ENCODE measurements at places on chromosomes 3 and 15.

GRCh38 chr3:195044411-195044810, 226.5 kb downstream of the XXYLT1 start:
- DNase-seq, result no peak

DNA sequence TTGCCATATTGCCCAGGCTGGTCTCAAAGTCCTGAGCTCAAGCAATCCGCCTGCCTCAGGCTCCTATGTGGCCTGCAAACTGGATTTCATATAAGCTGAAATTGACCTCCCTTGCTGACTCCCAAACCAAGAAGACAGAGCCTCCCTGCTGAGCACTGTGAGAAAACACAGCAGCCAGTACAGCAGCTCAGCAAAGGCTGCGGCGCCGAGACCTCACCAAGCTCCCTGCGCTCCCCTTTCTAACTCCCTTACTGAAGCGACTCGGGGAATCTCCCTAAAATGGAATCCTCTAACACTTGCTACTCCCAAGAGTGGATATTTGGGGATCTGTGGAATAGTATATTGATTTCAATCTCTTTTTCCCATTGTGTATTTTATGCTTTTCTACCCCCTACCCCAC, 34.6 kb downstream of the MUC20 start:
- no peak for DNase-seq

- no peak for DNase-seq
Observed at GRCh38 chr15:43515741-43516140, 1.7 kb upstream of the MAP1A start.

DNA sequence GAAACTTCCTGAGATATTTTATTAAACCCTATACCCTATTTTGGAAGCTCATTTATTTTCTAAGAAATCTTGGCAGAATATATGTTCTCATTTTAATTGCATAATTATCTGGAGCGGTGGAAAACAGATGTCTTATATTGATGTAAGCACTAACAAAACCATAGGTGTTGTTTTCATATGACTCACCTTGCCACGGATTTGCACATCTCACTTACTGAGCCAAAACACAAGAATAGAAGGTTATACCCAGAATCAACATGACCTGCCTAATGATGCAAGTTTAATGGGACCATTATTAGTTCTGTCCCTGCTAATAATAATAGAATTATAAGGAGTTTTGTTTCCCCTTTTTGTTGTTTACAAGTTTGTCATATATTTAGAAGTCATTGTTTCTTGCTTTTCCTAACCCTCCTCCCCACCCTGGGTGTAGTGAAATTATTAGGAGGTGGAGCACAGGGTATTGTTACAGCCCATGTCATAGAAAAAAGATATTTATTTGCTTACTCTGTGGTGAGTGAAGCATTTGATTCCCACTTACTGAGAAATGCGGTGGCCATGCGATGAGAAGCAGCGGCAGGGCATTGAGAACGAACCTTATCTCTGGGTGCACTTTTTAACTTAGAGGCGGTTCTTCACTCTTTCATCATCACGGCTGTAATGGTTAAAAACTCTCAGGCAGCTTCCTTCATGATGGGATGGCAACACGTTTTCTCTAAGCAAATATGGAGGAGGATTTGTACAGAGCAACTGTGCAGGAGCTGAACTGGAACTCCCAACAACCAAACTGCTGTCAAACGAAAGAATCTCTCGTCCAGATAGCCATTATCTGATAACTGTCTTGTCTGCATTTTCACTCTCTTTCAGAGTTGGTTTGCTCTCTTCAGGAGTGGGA, 521 bp downstream of the IL5RA start:
- no peak for DNase-seq

GRCh38 chr3:197550489-197550888, 5.3 kb downstream of the BDH1 start:
- no peak for DNase-seq

All from AG10803 (cell line).